ENCODE measurements at places on chromosomes 7 and 10.

- DNase-seq, result no peak
These were observed 21.8 kb upstream of the YWHAG start for GRCh38 chr7:76380623-76380966.

DNA sequence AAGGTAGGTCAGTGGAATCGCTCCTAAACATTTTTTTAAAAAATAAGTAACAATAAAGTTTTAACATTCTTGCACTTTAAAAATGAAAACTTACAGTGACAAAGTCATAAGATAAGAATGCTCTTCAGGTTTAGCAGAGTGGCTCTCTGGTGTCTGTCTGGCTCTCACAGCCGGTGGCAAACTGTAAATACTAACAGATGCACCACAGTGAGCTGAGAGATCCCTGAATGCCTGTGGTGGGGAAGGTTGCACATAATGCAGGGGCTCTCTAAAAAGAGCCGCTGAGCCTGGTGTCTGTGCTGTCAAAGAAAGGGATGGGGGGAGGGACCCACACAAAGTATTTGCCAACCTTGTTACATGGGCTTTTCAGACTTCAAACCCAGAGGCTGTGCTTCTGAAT is 498.3 kb downstream of the CCSER2 start:
- DNase-seq, result no peak

DNA sequence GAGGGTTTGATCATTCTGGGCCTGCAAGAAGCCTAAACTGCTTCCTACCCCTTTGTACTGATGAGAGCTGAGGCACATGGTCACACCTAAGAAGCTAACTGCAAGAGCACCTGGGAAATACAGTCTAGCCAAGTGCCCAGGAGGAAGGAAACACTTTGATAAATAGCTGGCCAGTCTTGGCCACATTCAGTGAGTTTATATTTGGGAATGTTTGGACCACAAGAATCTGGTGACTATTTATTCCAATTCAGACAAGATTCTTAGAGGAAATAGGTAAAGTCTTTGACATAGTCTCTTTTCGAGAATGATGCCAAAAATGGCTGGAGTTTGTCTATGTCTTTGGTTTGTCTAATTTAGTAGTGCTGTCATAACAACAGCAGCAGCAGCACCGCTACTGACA is 213.6 kb downstream of the KIF20B start:
- DNase-seq, result no peak

GRCh38 chr7:127741764-127742375 is 89.9 kb downstream of the SND1 start:
- DNase-seq, result no peak

GRCh38 chr10:96971324-96971723 is 139.2 kb downstream of the LCOR start:
- no peak for DNase-seq

GRCh38 chr10:15775513-15775912 is 55.8 kb upstream of the ITGA8 start:
- no peak for DNase-seq

DNA sequence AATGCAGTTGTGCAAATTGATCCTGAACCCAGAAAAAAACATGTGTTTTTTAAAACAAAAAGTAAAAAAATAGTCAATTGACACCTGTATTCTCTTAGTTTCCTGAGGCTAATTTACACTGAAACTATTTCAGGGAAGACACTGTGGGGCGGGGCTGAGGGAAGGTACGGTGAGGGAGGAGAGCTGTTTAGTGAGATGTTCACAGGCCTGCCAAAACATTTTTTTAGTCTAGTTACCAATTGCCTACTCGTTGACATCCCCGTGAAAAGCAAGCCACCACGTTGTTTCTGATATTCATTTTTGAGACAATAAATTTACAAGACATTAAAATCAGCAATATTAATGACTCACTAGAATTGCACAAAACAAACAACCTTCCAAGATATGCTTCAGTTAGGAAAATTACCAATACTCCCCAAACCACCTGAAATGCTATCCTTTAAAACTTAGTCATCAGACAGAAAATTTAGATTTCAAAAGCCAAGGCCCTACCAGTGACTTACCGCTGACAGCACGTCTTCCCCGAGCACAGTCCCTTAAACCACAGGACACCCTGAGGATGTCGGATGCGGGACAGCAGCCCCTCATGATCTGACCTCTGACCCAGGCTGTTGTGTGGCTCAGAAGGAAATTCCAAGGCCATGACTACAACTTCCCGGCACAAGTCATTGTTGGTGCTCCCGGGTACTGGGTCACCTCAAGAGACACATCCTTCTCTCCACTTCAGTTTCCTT is 279.2 kb downstream of the PRPF18 start:
- no peak for DNase-seq

GRCh38 chr7:34445653-34446052 is 212.4 kb upstream of the NPSR1 start:
- DNase-seq, result no peak
